ENCODE measurements at places on chromosomes 7 and 10. TPM values are rescaled to one million over a fixed set of nuclear protein-coding genes. Genes with fewer than 3 reads are reported as not detected.

DNA sequence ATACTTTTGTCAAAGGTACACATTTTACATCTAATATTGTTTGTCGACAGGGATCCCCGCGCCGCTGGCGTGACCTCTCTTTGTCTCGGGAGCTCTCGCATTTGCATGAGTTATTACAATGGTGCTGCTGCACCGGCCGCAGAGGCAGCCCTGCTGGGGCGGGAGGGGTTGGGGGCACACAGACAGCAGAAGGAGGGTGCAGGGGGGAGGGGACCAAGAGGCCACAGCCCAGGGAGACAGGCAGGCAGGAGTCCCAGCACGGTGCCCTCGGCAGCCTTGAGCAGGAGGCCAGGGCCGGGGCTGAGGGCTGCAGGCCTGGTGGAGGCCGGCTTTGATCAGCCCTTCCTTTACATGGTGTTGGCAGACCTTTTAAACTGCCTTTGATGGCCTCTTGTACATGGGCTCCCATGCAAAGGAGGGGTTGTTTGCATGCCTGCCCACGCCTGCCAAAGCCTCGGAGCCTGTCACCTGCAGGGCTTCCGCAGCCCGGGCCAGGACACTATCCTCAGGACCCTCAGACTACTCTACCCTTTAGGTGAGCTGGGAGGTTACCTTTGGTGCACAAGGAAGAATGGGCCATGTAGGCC, 95.5 kb downstream of the EBF3 start:
- DNase-seq = no peak
- no peaks in the 10 kb centered on the region for H3K36me3 ChIP-seq
- H3K27ac ChIP-seq = no peak overlapping the region
- no peaks in the 10 kb centered on the region for H3K4me1 ChIP-seq
- no peaks in the 10 kb centered on the region for H3K27me3 ChIP-seq
- no peak overlapping the region for H3K4me3 ChIP-seq

The FGFBP3 gene
- total RNA-seq = 1.0 TPM

The WDR11 gene
- 44.9 TPM for total RNA-seq

The TWIST1 gene
- 18.3 TPM for total RNA-seq

- no peaks in the 10 kb centered on the region for H3K27me3 ChIP-seq
- H3K27ac ChIP-seq = no peak overlapping the region
- no peaks in the 10 kb centered on the region for H3K36me3 ChIP-seq
- DNase-seq = no peak
- H3K4me1 ChIP-seq = peaks cover 31% of the 10 kb centered on the region
- no peak overlapping the region for H3K4me3 ChIP-seq
Observed at GRCh38 chr10:13003004-13003403, 1.5 kb upstream of the CCDC3 start.

The TYW1B gene
- 4.3 TPM for total RNA-seq

DNA sequence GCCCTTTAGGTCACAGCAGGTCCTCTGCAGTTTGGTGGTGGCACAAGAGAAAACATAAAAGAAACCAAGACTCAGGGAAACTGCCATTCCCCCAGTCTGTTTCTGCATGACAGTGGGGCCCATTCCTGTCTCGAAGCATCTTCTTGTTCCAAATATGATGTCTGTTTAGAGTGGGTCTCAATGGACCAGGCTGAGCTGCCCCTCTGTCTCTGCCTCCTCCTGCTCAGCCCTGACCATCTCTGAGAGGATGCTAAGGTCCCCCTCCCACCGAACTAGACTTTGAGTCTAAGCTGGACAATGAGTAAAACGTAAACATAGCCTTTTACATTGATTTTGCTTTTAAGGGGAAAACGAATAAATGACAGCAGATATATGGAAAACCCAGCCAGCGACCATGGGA, 40.4 kb downstream of the CLEC2L start:
- no peak for DNase-seq
- no peak overlapping the region for H3K4me3 ChIP-seq
- no peaks in the 10 kb centered on the region for H3K4me1 ChIP-seq

DNA sequence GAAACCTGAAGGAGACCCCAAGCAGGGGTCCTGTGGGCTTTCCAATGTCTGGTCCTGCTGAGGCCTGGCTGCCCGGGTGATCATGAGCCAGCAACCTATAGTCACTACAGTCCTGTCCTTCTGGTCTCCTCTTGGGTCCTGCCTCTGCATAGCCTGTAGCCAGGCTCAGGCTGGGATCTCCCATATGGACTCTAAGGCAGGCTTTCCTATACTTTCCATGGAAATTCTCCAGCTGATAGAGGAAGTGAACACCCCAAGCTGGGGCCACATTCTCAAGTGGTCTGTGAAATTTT, 26.4 kb downstream of the ANXA8 start:
- DNase-seq = peak; percentile 87
- no peaks in the 10 kb centered on the region for H3K27me3 ChIP-seq
- H3K36me3 ChIP-seq = no peaks in the 10 kb centered on the region

- no peaks in the 10 kb centered on the region for H3K36me3 ChIP-seq
- peaks cover 10% of the 10 kb centered on the region for H3K4me1 ChIP-seq
- no peaks in the 10 kb centered on the region for H3K27me3 ChIP-seq
- DNase-seq = no peak
Observed at GRCh38 chr7:152522571-152523067, 86.8 kb upstream of the KMT2C start.

The MLXIPL gene
- total RNA-seq = 10.9 TPM

- H3K27ac ChIP-seq = no peak overlapping the region
- H3K4me1 ChIP-seq = peaks cover 25% of the 10 kb centered on the region
- peaks cover 8% of the 10 kb centered on the region for H3K36me3 ChIP-seq
- no peak overlapping the region for H3K4me3 ChIP-seq
- H3K27me3 ChIP-seq = no peaks in the 10 kb centered on the region
Observed at GRCh38 chr7:43922726-43923125, 3.5 kb upstream of the UBE2D4 start.

GRCh38 chr7:152637920-152638580, 37.9 kb downstream of the XRCC2 start:
- no peak for DNase-seq
- no peaks in the 10 kb centered on the region for H3K4me1 ChIP-seq
- H3K27ac ChIP-seq = no peak overlapping the region
- no peaks in the 10 kb centered on the region for H3K27me3 ChIP-seq
- H3K4me3 ChIP-seq = no peak overlapping the region

DNA sequence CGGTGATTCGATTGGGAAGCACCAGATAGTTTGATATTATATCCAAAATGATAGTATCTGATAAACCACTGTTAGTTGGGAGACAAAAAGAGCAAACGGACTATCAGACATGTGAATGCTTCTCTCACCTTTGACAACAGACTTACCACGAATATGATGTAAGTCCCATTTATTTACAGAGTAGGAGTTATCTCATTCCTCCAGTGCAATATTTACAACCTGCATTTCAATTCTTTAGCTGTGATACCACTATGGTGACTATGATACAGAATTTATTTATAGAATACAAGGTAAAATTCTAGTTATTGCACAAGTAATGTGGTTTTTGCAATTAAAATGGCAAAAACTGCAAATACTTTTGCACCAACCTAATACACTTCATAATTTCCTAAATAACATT, 61.6 kb downstream of the ESYT2 start:
- no peak overlapping the region for H3K27ac ChIP-seq
- H3K4me3 ChIP-seq = no peak overlapping the region
- H3K27me3 ChIP-seq = no peaks in the 10 kb centered on the region
- H3K36me3 ChIP-seq = peaks cover 16% of the 10 kb centered on the region

The SPDYE16 gene
- not detected for total RNA-seq

The BAIAP2L1 gene
- 1.5 TPM for total RNA-seq

The MALRD1 gene
- total RNA-seq = 7.5 TPM

- peaks cover 29% of the 10 kb centered on the region for H3K27me3 ChIP-seq
- no peaks in the 10 kb centered on the region for H3K36me3 ChIP-seq
- H3K4me1 ChIP-seq = peaks cover 9% of the 10 kb centered on the region
- no peak overlapping the region for H3K4me3 ChIP-seq
- no peak for DNase-seq
Observed at GRCh38 chr7:101287032-101287431, 34.6 kb downstream of the IFT22 start.

The PIK3CG gene
- 3.3 TPM for total RNA-seq

DNA sequence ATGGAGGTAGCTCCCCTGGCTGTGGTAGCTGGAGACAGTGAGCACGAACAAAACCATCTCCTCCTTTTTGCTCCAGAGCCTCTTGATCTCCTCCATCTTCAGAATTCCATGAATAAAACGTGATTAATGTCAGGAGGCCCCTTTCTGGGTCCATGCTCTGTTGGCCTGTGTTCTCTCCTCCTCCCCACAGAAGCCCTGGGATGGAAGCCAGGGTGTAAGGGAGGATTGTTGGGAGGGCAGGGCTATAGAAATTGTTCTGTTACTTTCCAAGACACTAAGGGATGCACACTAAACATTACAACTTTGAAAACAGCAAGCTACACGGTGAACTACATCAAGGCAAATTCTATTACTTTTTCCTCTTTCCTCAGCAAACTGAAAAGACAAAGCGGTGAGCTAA, 96.3 kb downstream of the RNF216 start:
- peaks cover 100% of the 10 kb centered on the region for H3K4me1 ChIP-seq
- peak overlapping the region; percentile 96 for H3K27ac ChIP-seq
- no peak for DNase-seq
- no peak overlapping the region for H3K4me3 ChIP-seq
- no peaks in the 10 kb centered on the region for H3K27me3 ChIP-seq
- H3K36me3 ChIP-seq = peaks cover 23% of the 10 kb centered on the region

DNA sequence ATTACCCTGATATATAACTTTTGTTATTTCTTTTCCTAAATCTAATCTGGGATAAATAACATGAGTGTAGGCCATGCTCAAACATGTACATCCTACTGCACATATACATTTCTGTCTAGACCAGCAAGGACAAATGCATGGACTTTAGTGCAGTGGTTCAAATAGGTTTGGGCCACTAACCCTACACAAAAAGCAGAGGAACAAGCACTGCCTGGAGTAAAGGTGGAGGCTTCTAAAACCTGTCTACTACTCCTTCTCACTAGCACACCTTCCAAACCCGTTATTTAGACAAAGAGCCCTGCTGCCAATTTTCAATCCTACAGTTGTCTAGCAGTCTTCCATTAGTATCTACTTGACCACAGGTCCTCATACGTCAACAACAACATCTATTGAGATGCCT, 34.8 kb downstream of the SGCE start:
- H3K36me3 ChIP-seq = peaks cover 5% of the 10 kb centered on the region
- H3K27ac ChIP-seq = peak overlapping the region; percentile 43
- DNase-seq = no peak

All from esophagus muscularis mucosa (tissue), 4 donors.